ENCODE measurements at places on chromosomes 12 and 14. TPM values are rescaled to one million over a fixed set of nuclear protein-coding genes. Genes with fewer than 3 reads are reported as not detected.

PLEKHG7 gene
- 6.1 TPM for total RNA-seq

DNA sequence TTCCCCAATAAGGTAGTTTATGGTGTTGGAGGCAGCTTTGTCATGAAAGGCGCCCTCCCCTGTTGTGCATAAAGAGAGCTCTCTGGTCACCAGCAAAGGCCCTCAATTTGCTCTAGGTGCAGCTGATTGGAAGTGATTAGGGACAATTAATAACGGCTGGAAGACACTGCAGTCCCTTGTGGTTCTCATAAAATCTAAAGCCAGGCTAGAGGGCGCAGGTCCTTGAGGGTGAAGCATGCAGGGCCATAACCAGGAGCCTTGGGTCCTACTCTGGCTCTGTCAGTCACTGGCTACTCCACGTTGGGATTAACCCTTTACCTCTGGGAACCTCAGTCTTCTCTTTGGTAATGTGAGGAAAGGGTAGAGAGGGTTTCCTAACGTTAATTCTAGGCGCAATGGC lies 1.9 kb downstream of the DAAM1 start:
- no peaks in the 10 kb centered on the region for H3K27me3 ChIP-seq
- DNase-seq, result no peak
- peak overlapping the region; percentile 33 for H3K4me3 ChIP-seq
- peaks cover 15% of the 10 kb centered on the region for H3K4me1 ChIP-seq
- peak overlapping the region; percentile 92 for H3K27ac ChIP-seq
- H3K36me3 ChIP-seq, result no peaks in the 10 kb centered on the region

GARIN6 gene
- total RNA-seq, result not detected

DNA sequence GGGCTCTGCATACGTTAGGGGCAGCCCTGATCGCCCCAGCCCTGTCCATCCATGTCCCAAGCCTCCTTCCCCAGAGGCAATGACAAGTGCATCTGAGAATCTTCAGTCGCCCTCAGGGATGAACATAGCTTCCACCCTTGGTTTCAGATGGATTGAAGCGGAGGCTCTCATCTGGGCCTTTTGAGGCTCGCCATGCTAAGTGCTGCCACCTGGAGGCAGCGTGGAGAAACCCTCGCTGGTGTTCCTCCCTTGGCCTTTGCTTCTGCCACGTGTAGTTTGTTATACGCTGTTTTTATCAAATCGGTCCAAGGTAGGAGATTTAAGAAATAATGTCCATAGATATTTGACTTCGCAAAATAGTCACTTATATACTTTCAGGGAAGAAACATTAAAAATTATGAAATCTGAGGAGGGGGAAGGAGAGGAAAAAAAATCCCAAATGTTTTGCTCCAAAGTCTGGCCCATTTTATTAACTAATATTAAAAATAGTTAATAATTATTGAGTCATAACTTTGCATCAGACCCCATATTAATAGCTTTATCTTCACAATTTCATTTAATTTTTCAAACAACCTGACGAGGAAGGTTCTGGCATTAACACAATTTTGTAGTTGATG lies 28.8 kb upstream of the LRRC10 start:
- H3K4me1 ChIP-seq, result no peaks in the 10 kb centered on the region
- DNase-seq, result peak; percentile 76
- H3K4me3 ChIP-seq, result no peak overlapping the region
- no peaks in the 10 kb centered on the region for H3K36me3 ChIP-seq

- H3K27me3 ChIP-seq, result no peaks in the 10 kb centered on the region
- H3K27ac ChIP-seq, result no peak overlapping the region
- DNase-seq, result peak; percentile 78
Observed at GRCh38 chr14:22994762-22995275, 12.5 kb upstream of the AJUBA start.

- DNase-seq, result no peak
- H3K36me3 ChIP-seq, result no peaks in the 10 kb centered on the region
- H3K27ac ChIP-seq, result no peak overlapping the region
- peaks cover 9% of the 10 kb centered on the region for H3K4me1 ChIP-seq
Observed at GRCh38 chr14:61430066-61430757, 108.8 kb downstream of the PRKCH start.

- no peaks in the 10 kb centered on the region for H3K27me3 ChIP-seq
- DNase-seq, result no peak
- H3K4me1 ChIP-seq, result peaks cover 31% of the 10 kb centered on the region
- no peak overlapping the region for H3K4me3 ChIP-seq
- H3K27ac ChIP-seq, result no peak overlapping the region
- no peaks in the 10 kb centered on the region for H3K36me3 ChIP-seq
Observed at GRCh38 chr14:63276492-63277342, 42.0 kb downstream of the GPHB5 start.
